ENCODE measurements at places on chromosomes 11 and 22.

DNA sequence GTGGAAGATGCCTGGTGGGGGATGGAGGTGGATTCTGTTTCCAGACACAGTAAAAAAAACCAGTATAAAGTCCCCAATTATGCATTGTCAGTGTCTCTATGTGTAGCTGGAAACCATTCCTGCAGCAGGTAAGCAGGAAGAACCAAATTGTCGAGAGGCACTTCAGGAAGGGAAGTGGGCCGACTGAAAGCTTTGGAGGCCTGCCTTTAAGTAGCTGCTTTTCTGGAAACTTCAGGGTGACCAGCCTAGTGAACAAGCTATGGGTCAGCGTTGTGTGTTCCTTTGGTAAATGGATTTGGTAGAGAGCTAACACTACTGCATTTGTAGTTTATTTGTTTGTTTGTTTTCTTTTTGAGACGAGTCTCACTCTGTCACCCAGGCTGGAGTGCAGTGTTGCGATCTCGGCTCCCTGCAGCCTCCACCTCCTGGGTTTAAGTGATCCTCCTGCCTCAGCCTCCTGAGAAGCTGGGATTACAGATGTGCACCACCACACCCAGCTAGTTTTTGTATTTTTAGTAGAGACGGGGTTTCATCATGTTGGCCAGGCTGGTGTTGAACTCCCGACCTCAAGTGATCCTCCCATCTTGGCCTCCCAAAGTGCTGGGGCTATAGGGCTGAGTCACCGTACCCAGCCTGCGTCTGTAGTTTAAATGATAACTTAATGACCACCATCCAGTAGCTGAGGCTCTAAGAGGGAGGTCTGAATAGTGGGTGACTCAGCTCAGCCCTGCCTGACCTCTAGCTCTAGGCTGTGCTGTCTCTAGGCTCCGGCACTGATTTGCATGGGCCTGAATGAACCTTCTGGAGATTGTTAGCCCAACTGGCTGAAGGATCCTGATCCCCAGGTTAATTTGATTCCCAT is 12.8 kb downstream of the PTPRJ start:
- DNase-seq, result peak; percentile 83

DNA sequence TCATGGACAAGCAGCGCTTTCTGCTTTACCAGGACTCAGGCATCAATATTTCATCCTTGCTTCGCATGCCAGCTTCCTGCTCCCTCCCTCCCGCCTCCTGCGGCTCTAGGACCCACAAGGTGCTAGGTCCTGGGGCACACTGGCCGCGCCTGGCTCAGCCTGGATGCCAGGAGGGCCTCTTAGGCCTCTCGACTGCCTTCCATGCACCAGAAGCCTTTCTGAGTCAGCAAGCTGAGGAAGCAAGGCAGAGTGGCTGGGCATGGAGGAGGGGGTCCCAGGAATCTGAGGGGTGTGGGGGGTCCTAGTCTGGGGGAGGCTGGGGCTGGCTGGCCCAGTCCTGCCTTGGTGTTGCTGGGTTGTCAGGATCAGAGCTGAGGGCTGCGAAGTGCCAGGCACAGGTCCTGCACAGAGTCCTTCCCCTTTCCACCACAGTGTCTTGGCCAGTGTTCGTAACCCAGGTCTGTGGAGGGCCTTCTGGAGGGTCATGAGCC is 61.0 kb upstream of the THY1 start:
- no peak for DNase-seq

- DNase-seq, result no peak
These were observed 257.1 kb upstream of the TENM4 start for GRCh38 chr11:79697905-79698304.

GRCh38 chr11:19966441-19966840 is 193.8 kb downstream of the DBX1 start:
- DNase-seq, result no peak

Data from osteoblast (primary cell).